SW 1271 (cell line): ENCODE measurements at places on chromosomes 2 and 18.

GRCh38 chr18:7579176-7579917, 12.2 kb downstream of the PTPRM start:
- no peak for DNase-seq

- DNase-seq = no peak
Measured at GRCh38 chr2:181723731-181724130, 43.4 kb upstream of the NEUROD1 start.

- DNase-seq = no peak
Measured at GRCh38 chr2:61328707-61329251, 142.1 kb downstream of the USP34 start.

GRCh38 chr2:218733171-218734021, 22.8 kb downstream of the TTLL4 start:
- DNase-seq = no peak

DNA sequence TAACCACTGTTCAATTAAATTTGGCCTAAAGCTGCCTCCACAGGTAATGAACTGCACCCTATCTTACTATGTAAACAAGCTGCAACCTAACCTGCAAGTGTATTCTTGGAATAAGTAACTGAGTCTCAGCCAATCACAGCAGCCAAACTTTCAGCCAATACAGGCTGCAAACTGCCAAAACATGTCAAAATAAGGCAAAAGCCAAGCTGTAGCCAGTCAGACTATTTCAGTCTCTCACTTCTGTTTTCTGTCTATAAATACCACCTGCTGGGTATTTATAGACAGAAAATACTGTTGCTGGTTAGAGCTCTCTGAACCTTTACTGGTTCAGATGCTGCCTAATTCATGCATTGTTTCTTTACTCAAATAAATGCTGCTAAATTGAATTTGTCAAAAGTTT, 14.3 kb downstream of the C2orf76 start:
- no peak for DNase-seq

- no peak for DNase-seq
Measured at GRCh38 chr2:70932631-70933230, 3.0 kb upstream of the ATP6V1B1 start.
